ENCODE measurements at places on chromosomes 2 and 18.

GRCh38 chr18:28478531-28478930, 301.6 kb upstream of the CDH2 start:
- no peak for DNase-seq

DNA sequence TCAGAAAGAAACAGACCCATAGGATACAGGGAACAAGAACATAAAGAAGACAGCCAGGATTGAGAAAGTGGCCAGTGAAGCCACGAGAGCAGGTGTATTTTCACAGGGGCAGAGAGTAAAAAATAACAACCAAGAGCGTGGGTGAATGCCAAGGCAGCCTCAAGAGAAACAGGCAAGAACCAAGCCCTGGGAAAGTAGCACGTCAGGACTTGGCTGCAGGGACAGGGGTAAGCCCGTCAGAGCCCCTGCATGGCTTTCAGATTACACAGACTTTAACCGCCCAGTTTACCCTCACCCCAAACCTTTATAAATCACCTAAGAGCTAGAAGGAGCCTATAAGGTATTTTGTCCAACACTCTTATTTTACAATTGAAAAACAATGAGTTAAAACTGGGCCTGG, 43.7 kb downstream of the ARL4C start:
- DNase-seq, result no peak

DNA sequence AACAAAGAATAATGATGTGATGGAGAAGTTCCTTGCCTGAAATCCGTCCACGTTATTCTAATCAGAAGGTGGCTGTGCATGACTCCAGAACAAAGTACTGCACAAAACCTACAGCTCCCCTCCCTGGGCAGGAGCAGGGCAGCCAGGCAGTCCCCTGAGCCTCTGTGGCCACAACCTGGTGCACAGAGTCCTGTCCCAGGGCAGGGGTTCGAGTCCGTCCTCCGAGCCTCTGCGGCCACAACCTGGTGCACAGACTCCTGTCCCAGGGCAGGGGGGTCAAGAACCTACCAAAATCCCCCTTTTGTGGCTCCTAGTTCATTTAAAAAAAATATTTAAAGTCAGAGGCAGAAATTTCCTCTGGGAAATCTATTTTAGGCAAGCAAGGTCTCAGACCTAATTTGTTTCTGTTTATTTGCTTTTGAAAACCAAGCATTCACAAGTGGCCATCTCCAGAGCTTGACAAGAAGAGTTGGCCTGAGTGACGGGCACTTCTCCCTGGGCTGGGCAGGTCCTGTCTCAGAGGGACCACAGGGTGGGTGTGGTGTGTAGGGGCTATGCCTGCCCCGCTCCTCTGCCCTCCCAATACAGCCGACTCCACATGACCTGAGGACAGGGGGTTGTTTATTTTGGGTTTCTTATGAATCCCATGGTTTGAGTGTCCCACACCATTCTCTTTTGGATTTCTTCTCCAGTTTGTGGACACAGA, 255.9 kb upstream of the PXDN start:
- no peak for DNase-seq

- DNase-seq, result no peak
These were observed 132.2 kb downstream of the DOCK10 start for GRCh38 chr2:224909885-224910573.

DNA sequence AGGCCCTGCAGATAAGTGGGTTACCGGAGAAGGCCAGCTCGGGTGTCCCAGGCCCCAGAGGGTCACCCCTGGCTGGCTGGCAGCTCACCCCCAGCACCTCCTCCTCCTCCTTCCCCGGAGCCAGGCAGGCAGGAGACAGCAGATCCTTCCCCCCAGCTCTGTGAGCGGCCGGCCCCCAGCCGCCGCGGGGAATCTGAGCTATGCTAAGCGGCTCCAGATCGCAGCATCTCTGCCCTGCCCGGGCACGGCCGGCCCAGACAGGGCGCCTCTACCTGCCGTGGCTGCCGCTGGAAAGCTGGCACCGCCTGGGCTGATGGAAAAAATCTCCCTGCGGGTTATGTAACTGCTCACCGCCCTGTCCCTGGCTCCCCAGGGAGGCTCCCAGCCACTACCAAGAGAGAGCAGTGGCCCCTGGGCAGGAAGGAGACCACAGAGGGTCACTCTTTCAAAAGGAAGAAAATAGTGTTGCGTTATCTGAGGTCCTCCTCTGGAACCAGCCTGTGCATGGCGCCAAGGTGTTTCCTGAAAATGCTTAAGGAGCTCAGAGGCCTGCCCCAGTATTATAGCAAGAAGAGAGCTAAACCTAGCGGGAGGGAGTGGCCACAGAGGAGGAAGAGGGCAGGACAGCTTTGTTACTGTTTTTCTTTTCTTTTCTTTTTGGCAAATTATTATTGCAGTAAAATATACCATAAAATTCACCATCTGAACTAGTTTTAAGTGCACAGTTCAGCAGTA, 179.0 kb downstream of the SMAD7 start:
- DNase-seq, result no peak

- DNase-seq, result no peak
These were observed 69.5 kb downstream of the GPD2 start for GRCh38 chr2:156505696-156506095.

DNA sequence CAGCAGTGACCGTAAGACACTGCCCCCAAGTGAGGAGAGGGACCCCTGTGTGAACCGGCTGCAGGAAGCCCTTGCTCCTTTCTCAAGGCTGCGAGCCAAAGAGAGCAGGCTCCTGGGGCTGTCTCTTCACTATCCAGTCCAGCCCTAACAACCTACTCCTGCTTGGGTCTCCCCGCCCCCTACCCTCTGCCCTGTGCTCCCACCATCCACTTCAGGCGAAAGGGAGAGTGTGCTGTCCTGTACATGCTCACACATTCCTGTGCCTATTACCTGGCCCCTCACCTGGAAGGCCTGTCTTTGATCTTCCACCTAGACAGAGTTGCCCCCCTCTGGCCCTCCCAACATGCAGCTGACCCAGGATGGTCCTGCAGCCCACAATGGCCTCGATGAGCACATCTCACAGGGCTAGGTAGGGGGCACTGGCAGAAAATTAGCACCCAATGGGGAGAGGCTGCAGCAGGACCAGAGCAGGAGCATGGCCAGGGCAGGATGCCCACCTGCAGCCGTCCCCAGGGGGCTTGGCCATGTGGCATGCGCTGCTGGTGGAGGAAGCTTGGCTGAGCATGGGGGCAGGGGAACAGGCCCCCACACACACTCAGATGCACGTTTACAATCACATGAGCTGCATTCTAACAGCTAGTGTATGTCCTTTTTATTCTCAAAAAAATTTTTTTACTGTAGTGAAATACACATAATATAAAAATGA, 93.5 kb downstream of the POLR1A start:
- DNase-seq, result no peak

GRCh38 chr2:214676421-214677089, 132.9 kb downstream of the BARD1 start:
- no peak for DNase-seq

GRCh38 chr2:69755862-69756467, 14.0 kb downstream of the ANXA4 start:
- DNase-seq, result no peak

- DNase-seq, result peak; percentile 7
These were observed 577 bp downstream of the EHBP1 start for GRCh38 chr2:62705859-62706720.

DNA sequence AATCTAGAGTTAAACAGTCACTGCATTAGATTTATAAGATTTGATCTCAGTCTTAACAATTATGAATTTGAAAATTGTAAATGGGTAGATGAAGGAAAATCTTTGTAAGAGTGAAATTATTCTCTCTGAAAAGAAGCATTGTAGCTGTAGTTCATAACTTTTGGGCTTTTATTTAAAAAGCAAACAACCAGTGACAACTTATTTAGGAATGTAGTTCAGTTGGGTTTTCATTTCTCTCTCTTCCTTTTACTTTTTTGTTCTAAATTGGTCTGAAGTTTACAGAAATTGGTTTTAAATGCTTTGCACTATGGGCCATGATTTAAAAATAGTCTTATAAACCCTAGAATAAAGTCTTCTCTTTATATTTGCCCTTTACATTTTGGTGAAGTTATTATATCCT, 296.6 kb downstream of the GULP1 start:
- no peak for DNase-seq

DNA sequence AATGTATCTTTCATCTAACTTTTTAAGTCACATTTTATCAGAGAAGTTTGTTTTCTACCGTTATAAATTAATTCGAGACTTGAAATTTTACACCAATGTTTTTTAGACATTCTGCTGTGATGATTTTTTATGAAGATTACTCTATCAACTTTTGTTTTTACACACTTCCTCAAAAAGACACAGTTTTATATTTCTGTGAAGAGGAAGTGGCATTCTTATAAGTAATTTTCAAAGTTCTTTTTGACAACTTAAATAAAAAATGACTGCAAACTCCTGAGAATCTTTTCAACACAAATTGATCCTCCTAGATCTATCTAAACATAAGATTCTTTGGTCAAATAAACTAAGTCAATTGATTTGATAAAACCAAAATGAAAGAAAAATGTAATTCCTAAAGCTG, 13.7 kb downstream of the ANKRD44 start:
- DNase-seq, result no peak

DNA sequence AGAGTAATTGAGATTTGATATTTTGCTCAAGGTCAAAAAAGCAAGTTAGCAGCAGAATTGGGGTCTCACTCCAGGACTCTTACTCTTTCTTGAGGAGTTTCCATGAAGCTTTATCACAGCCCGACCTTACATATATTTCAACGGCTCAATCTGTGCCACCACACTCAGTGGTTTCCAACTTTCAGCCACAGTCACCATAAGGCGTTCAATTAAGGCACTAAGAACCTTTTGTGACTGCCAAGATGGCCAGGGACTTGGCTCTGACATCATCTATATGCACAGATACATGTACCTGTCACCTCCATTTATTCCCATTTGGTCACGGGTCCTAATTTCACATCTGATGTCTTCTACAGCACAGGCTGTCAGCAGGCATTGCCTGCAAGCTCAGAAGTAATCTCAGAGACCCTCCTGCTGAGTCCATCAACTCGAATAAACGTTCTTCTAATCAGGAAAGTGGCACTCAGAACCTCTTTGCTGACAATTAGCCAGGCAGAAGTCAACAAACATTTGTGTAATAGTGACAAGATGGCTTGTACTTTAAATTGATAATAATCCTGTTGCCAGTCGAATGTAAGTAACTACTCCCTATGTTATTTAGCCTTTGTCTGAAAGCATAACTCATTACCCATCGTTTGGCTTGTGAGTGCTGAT, 16.1 kb downstream of the DYTN start:
- no peak for DNase-seq

- DNase-seq, result no peak
These were observed 43.8 kb upstream of the SCN9A start for GRCh38 chr2:166419616-166419934.

GRCh38 chr2:227717687-227718567, at the start of gene SLC19A3:
TSS of gene SLC19A3 (minus strand) at chr2:227718028. CDS start at chr2:227702318, 15,710 bp downstream.
- no peak for DNase-seq

- no peak for DNase-seq
These were observed 269.8 kb downstream of the TNS1 start for GRCh38 chr2:217732992-217733391.

DNA sequence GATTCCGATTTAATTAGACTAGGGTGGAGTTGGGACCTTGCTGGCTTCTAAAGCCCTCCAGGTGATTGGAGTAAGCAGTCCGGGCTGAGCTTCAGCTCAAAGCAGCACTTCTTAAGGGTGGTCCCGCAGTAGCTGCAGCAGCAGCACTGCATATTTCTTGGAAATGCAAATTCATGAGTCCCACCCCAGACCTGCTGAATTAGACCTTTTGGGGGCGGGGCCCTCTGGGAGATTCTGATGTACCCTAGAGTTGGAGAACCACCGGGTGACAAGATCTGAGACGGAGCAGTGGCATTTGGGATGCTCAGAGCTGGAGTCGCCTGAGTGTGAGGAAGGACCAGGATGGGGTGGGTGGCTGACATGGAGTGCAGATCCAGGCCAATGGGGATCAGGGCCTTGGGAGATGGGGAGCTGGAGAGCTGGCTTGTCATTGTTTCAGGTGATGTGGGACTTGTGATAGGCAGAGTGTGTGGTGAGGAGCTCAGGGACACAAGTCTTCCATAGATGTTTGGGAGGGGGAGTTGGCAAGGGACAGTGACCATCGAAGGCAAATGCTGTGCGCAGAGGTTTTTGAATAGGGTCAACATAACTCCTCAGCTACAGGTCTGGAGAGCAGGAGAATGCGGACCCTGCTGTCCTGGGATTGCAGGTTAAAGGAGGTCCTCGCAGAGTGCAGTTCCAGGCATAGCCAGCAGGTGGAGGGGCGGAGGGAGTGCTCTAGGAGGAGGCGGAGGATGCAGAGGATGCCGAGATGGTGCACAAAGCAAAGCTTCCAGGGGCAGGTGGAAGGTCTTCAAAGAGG, 130.9 kb upstream of the RAB12 start:
- DNase-seq, result peak; percentile 63

DNA sequence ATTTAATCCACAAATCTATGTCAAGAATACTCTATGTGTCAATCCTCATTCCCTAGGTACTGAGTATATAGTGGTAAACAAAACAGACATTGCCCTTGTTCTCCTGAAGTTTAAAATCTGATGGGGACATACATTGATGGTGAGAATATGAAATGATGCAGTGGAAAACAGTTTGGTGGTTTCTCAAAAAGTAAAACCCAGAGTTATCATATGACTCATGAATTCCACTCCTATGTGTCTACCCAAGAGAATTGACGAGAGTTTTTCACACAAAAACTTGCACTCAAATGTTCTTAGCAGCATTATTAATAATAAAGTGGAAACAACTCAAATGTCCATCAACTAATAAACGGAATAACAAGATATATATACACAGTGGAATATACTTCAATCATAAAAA, 586.7 kb downstream of the CCDC85A start:
- DNase-seq, result no peak

DNA sequence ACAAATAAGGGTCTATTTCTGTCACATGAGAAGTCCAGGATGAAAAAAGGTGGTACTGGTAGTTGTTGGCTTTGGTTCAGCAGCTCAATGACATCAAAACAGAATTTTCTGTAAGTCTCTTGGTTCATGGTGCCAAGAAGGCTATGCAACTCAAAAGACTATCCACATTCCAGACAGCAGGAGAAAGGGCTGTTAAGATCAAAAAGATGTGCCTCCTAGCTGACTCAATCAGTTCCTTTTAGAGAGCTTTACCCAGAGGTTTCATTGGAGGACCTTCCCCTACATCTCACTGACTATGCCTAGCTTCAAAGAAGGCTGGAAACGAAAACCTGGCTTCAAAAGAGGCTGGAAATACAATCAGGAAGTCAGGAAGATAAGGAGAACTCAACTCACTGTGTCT, 98.0 kb downstream of the DYM start:
- DNase-seq, result no peak

DNA sequence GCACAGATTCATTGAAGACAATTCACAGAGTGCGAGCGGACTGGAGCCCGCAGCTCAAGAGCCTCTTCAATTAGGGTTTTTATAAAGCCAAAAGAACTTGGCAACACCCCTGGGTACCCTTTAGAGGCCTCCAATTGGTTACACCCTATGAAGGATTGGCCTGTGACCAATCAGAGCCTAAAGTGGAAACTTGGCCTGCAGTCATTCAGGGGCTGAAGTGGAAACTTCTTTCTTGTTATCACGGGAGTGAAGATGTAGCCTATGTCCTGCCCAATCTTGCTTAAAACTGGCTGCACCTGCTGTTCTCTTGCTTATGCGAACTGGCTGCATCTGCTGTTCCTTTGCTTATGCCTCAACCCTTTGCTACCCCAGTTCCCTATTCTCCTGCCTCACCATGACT, 1.8 kb upstream of the HJURP start:
- DNase-seq, result no peak

Data from stimulated activated CD4-positive, alpha-beta T cell treated with anti-CD3 and anti-CD28 coated beads, Interleukin-12 subunit alpha, Interleukin-12 subunit beta, amount 100 ng/mL, for 24 hours (primary cell).